Esophagus muscularis mucosa (tissue), 4 donors: ENCODE measurements at places on chromosomes 3 and 15. TPM values are rescaled to one million over a fixed set of nuclear protein-coding genes. Genes with fewer than 3 reads are reported as not detected.

DNA sequence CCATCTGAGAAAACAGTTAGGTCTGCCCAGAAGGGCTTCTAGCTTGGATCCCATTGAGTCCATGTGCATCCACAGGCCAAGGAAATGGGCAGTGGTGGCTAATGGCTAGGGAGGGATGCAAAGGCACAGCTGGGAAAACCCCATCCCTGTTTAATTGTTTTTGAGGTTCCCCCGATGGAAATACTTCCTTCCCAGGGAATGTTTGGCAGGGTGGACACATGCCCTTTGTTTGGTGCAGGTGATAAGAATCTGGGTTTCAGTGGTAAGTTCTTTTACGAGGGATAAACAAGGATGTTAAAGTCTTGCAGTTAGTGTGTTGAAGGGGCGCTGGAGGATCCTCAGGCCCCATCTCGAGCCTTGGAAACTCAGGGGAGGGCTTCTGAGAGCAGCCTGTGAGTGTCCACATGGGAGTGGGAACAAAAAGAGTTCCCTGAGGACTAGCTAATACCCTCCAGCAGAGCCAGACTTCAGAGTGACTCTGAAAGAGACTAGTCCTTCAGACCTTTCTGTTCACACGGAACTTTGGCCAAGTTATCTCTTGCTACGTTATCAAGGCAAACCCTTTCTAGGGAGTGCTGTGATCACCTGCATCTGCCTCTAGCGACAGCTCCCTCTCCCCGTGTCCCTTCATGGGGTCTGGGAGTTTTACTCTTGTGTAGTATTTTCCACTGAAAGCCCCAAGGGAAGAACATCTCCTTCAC, 17.4 kb downstream of the PTPRG start:
- no peak for DNase-seq

- peak; percentile 70 for DNase-seq
Measured at GRCh38 chr3:127847236-127847720, 25.0 kb upstream of the MGLL start.

DNA sequence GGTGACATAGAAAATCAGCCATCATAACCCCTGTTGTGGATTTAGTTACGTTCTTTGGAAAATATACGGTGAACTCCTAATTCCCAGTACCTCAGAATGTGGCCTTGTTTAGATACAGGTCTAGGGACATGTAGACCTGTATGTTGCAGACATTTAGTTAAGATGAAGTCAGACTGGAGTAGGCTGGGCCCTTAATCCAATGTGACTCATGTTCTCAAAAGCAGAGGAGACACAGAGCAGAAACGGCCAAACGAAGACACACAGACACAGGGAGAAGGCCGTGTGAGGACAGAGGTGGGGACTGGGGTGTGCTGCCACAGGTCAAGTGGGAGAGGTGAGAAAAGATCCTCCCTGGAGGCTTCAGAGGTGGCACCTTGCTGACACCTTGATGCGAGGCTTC, 119.0 kb upstream of the PROK2 start:
- no peak for DNase-seq

- no peak for DNase-seq
Measured at GRCh38 chr15:82021992-82022391, 23.8 kb downstream of the MEX3B start.

- no peak for DNase-seq
Measured at GRCh38 chr15:62254137-62254934, 89.3 kb upstream of the C2CD4B start.

DNA sequence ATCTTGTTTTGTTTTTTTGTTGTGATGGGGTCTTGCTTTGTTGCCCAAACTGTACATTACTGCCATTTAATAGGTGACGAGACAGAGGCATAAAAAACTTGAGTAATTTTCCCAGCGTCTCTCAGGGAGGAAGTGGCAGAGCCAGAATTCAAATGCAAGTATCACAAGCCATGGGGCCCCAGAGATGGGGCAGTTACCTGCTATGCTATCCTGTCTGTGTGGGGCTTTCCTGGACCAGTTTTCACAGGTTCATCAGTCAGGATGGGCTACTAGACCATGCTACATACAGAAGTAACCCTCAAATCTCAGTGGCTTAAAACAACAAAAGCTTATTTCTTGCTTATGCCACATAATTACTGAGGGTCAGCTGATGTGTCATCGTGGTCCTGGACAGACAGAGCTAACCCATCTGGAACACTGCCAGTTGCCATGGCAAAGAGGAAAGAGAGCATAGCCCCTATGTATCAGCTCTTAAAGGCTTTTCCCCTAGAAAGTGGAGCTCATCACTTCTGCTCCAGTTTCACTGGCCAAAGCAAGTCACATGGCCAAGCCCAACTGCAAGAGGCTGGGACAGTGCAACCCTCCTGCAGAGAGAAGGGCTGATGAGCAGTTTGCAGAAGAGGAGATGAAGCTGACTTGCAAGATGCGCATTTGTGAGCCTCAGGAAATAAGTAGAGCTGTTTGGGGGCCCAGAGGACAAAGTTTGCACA, 31.7 kb upstream of the SYNM start:
- DNase-seq, result no peak

The ADPRH gene
- total RNA-seq, result 10.4 TPM

The C3orf70 gene
- 42.8 TPM for total RNA-seq

The DNAH12 gene
- not detected for total RNA-seq

The CFAP20DC gene
- 0.23 TPM for total RNA-seq
